ENCODE measurements at places on chromosomes 5 and 9. TPM values are rescaled to one million over a fixed set of nuclear protein-coding genes. Genes with fewer than 3 reads are reported as not detected.

GADD45G gene
- 14.2 TPM for polyA plus RNA-seq

DMRT3 gene
- 0.32 TPM for polyA plus RNA-seq

GOLM1 gene
- 68.8 TPM for polyA plus RNA-seq

LAMC3 gene
- 3.8 TPM for polyA plus RNA-seq

MOB3B gene
- polyA plus RNA-seq, result 2.2 TPM

GARIN3 gene
- not detected for polyA plus RNA-seq

NMUR2 gene
- polyA plus RNA-seq, result 0.86 TPM

EIF4E1B gene
- polyA plus RNA-seq, result not detected

JMY gene
- 11.9 TPM for polyA plus RNA-seq

PARP8 gene
- 9.3 TPM for polyA plus RNA-seq

NR2F1 gene
- 6.7 TPM for polyA plus RNA-seq

ZBED3 gene
- 8.3 TPM for polyA plus RNA-seq

NAIP gene
- polyA plus RNA-seq, result 9.4 TPM

ARRDC1 gene
- polyA plus RNA-seq, result 41.2 TPM

Measured in muscle of leg (tissue), 16 donors.